ENCODE measurements at places on chromosomes 3 and 15.

DNA sequence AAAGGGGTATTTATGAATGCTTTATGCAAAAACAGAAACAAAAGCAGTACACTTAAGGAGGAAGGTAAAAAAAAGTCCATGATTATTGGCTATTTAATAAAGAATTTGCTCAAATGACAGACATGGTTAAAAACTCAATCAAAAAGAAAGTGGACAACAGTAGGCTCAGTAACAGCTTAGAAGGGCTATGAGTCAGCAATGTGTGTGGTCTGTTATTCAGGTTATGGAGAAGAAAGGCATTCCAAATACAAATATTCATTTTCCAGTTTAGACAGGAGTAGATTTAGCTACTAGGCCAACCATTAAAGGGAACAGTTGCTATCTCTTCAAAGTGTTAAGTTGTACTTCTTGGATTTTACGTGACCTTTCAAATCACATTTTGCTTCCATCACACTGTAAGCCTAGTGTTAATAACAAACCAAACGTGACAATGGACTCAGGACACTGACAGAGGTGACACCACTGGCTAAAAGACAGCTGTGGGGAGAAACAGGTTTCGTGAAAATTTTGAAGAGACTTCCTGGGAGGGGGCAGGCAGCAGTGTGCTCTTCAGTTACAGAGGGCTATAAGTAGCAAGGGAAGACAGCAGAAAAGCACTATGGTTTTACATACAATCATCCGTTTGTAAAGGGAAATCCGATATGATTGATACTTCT, 41.7 kb upstream of the MYO5C start:
- DNase-seq: no peak

DNA sequence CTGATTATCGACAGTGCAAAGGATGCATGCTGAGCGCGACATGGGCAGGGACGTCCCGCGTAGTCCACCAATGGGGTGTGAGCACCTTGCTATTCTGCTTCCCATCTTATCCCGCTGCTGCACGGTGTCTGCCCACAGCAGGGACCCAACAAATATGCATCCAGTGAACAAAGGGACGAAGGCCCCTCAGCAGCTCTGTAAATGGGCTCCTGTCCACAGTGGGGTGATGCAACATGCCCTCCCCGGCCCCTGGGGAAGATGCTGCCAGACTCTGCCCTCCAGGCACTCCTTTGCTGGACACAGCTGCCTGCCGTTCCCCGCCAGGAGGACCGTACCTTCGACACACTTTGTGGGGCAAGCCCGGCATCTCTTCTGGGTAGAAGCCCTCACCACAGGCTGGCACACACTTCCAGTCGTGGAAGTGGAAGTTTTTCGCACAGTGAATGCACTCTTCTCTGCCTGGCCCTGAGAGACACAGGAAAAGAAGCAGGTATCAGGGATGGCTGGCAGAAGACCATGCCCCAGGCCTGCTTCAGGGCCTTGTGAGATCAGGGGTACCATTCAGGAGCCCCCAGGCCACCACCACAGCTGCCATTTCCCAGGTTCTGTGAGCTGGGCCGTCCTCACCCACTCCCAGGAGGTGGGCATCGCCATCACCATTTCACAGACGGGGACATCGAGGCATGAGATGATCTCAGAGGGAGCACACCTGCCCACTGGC, 18.2 kb upstream of the SNRPA1 start:
- DNase-seq: no peak

DNA sequence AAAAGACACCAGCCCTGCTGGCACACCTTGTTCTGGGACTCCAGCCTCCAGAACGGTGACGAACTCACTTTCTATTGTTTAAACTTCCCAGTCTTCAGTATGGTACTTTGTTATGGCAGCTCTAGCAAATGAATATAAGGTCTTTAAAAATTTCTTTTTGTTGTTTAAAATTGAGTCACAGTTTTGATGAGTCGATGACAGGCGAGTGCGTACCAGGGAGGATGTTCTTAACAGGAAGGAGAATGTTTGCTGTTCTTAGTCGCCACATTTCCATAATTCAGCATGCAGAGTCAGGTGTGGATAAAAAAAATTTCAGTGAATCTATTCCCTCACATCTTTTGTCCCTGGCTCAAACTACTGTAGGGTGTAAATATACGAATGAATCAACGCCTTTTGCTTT, 12.4 kb downstream of the DNASE1L3 start:
- no peak for DNase-seq

GRCh38 chr3:73745526-73746191, 120.9 kb upstream of the PDZRN3 start:
- DNase-seq: no peak

- no peak for DNase-seq
Measured at GRCh38 chr3:43343185-43343584, 56.8 kb downstream of the SNRK start.

DNA sequence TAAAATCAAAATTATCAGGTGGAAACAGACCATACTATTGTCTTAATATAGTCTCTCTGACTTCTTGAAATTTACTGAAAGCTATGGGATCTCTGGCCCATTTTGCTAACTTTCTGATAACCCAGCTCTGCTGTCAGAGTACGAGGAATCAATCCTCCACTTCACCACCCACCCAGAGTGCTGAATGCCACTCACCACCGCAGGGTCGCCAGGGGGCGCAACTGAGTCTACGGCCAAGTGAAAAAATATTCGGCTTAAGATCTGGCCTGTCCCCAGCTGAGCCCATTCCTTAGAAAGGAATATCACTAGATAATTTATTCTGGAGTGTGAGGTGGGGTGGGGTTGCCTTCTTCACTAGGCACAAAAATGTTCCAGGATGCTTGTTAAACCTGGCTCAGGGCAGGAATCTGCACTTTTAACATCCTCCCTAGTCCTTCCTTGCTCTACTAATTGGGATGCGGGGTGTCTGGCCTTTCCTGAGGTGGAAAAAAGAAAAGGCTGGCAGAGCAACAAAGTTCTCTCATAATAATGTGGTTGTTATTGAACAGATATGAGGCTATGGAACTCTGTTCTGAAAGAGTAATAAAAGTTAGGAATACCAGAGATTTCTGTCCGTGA, 520.6 kb downstream of the MFSD1 start:
- DNase-seq: peak; percentile 60

GRCh38 chr3:81726735-81727134, 34.7 kb downstream of the GBE1 start:
- DNase-seq: no peak

- no peak for DNase-seq
Measured at GRCh38 chr3:21889166-21889565, 138.2 kb upstream of the ZNF385D start.

DNA sequence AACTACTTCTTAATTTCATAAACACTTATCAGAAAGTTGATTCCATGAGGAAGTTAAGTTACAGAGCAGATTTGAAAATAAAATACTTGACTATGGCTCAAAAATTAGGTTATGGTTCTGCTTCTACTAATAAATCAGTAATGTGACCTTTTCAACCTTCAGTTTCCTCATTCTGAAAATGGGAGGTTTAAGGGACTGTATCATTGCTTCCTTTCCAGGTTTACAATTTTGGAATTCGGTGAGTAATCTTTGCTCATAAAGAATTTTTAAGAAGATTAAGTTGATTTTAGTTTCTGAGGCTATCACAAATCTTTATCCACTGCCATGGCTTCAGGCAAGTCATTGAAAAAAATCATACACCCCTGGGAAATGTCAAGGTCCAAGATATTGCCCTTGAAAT, 1061.2 kb downstream of the DIPK2A start:
- DNase-seq: no peak

- DNase-seq: no peak
Measured at GRCh38 chr15:61582092-61582491, 353.0 kb upstream of the RORA start.

- DNase-seq: no peak
Measured at GRCh38 chr3:105613120-105613519, 246.4 kb downstream of the ALCAM start.

DNA sequence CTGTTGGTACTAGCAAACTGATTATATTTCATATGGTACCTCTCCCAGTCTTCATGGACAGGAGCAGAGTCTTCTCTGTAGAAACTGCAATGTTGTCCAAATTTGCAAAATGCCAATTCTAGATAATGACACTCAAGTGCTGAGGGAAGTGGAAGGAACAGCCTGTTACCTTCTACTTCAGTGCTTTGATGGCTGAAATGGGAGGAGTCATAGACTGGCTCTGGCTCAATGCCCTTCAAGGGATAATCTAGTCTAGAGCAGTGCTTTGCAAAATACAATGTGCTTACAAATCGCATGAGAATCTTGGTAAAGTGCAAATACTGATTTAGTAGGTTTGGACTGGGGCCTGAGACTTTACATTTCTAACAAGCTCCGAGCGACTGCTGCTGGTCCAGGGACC, 51.7 kb upstream of the ACP3 start:
- DNase-seq: no peak

- DNase-seq: no peak
Measured at GRCh38 chr3:98809557-98809956, 46.4 kb downstream of the ST3GAL6 start.

DNA sequence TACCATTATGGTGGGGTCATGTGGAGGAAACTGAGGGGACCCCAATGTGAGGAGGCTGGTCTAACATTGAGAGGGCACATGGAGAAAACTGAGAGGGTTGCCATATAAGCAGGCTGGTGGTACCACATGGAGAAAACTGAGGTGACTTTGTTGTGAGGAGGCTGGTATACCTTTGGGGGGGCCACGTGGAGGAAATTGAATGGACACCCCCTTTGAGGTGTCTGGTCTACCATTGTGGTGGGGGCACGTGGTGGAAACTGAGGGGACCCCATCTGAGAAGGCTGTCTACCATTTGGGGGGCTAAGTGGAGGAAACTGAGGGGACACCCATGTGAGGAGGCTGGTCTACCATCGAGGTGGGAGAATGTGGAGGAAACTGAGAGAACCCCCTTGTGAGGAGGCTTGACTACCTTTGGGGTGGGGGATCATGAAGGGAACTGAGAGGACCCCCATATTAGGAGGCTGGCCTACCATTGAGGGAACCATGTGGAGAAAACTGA, 163.8 kb downstream of the FBLN2 start:
- DNase-seq: peak; percentile 11

- DNase-seq: no peak
Measured at GRCh38 chr3:26484140-26484539, 138.4 kb upstream of the LRRC3B start.

Data from stimulated activated CD8-positive, alpha-beta memory T cell treated with anti-CD3 and anti-CD28 coated beads, Interleukin-4, amount 100 ng/mL, for 48 hours (primary cell).